ENCODE measurements at places on chromosomes 7 and 10.
A peak's percentile ranks its signal among the peaks of the same experiment; 100 is the strongest.

DNA sequence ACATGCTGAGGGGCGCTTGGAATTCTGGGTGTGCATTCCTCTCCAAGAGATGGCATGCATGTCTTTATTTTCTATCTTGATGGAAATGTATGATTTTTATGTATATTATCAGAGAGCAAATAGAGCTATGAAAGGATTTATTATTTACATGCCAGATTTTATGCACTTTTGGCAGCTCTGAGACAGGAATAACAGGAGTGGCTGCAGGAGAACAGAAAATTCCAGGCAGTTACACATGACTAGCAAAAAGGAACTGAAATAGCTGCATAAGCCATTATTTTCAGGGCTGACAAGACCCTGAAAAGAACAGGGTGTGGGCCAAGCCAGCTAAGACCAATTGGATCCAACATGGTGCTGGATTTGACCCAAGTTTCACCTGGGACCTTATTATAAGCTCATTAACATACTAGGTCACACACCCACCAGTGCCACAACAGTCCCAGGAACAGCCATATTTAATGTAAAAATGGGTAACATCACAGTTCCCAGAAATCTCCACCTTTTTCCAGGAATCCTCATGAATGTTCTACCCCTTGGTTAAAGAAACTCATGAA, 43.2 kb upstream of the ACSL5 start:
- DNase-seq = no peak

GRCh38 chr10:15333909-15334649, 37.0 kb downstream of the FAM171A1 start:
- no peak for DNase-seq

DNA sequence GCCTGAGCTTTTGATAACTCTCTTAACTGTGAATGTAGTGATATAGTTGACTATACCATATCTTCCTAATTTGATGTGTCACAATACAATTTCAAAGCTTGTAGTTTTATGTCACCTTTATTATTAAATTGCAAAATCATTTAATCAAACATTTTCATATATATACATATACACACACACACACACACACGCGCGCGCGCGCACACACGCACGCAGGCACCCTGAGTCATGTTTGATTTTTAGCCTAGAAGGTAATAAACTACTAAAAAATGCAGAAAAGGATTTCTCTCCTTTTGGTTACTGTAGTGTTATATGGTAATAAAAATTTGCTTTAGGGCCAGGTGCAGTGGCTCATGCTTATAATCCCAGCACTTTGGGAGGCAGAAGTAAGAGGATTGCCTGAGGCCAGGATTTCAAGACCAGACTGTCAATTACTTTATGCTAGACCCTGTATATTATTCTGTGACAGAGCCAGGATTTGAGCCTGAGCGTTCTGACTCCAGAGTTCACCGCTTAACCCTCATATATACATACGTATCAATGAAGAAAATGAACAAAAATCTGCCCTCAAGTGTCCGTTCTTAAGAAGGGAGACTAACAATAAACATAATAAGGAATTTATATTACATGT, 89.6 kb downstream of the PODXL start:
- DNase-seq = no peak

DNA sequence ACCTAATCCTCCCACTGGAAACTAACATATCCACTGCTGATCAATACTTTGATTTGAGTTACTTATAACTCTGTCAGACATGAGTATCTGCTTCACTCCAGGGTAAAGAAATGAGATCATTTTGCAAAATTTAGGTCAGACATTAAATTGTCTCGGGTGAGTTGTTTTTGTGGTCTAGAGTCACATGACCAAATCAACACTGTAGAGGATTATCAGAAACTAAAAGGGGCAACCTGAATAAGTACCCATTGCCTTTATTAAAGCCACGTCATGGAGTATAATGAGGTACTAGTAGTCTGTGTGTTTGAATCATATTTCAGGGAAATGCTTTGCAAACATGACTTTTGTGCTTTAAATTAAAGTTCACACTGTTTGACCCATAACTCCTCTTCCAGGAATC, 107.7 kb upstream of the ADO start:
- DNase-seq = no peak

GRCh38 chr7:91165846-91166230, 98.4 kb upstream of the FZD1 start:
- DNase-seq = no peak

GRCh38 chr10:9390516-9390915, 1336.0 kb downstream of the GATA3 start:
- no peak for DNase-seq

GRCh38 chr10:92478536-92478935, 95.4 kb downstream of the IDE start:
- DNase-seq = peak; percentile 32

- peak; percentile 18 for DNase-seq
Measured at GRCh38 chr10:59283456-59284091, 78.8 kb downstream of the FAM13C start.

DNA sequence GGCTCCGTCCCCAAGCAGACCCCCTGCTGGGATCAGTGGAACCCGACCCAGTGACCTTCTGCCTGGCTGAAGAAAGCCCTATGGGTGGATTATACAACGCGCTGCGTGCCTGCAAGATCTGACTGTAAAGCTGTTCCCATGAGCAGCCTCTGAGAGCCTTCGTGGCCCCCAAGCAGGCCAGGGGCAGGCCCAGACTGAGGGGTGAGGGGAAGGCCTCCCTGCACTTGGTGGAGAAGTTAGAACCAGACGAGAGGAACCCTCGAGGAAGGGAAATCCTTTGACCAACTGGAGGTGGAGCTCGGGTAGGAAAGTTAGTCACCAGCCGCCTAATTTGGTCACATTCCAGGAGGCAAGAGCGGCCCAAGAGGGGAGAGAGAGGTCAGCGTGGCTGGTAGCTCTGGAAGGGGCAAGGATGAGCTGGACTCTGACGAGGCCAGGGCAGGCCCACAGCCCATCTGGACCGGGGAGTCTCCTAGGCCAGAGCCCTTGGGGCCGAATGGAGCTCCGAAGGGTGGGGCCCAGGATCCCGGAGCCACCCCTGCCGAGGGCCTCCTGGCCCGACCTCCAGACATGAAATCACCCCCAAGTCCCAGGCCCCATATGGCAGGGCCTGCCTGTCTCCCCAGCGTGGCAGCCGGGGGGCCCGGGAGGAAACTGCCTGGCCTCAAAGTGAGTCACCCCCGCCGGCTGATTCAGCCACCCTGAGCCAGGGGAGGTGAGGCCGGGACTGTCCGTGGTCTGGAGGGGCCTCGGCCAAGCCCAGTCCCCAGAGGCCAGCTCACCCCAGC, 23.3 kb upstream of the PDGFA start:
- peak; percentile 64 for DNase-seq

GRCh38 chr10:89275383-89275782, 23.8 kb upstream of the LIPA start:
- DNase-seq = peak; percentile 93

- no peak for DNase-seq
Measured at GRCh38 chr7:90900628-90901356, 304.7 kb downstream of the CDK14 start.

All from bronchial epithelial cell (primary cell).